Cardiac fibroblast (primary cell): ENCODE measurements at places on chromosomes 1 and 21.

GRCh38 chr1:97254731-97255463 is 533.3 kb downstream of the PTBP2 start:
- no peak for DNase-seq

DNA sequence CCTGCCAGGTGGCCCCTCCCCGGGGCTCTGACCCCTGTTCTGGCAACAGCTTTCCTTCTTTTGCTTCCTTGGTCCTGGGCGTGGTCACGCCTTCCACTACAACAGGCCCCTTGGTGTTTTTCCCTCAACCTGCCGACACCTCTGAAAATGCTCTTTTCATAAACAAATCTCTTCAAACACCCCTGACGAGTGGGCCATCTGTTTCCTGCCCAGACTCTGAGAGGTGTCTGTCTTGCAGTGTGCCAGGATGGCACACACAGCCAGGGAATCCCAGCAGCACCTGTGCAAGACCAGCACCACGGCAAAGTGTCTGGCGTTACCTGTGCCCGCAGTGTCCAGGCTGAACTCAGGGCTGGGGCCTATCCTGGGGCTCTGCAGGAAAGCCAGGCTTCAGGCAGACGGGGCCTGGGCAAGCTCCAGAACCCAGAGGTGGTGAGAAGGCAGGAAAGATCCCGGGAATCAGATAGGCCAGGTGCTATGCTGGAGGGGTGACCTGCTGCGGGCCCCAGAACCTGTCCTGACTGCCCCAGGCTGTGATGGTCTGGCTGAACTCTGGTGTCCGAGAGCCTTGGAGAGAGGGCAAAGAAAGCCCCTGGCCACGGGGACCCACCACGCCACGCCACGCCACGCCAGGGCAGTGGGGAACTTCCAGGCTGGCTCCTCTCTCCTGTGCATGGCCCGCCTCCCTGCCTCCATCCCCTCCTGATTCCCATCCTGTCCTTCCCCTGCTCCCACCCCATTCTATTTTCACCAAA is 88.9 kb downstream of the SIK1 start:
- DNase-seq: no peak

DNA sequence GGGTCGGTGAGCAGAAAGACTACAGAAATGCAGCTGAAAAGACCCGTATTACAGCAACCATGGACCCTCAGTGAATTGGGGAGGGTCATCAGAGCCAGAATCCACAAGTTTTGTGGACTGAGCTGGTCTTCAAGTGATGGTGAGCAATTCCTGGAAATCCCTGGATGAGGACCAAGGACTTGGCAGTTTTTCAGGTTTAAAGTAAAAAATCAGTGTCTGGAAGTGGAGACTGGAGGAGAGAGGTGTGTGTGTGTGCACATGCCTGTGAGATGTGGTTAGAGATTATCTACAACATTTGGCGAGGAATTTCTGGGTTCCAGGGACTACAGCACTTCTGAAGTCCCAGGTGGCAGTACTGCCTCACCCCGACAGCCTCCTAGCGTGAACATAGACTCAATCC is 56.4 kb downstream of the KIRREL1 start:
- peak; percentile 57 for DNase-seq

DNA sequence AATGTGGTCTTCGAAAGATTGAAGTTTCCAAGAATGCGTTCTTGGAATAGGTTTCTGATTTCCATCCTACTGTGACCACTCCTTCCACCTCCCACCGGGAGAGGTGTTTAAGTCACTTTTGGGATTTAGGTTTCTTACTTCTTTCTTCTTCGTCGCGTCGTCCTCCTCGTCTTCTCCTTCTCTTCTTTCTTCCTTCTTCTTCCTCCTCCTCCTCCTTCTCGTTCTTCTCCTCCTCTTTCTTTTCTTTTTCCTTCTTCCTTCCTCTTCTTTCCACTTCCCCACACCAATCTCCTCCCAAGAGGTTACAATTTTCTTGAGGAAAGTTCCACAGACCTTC is 2.1 kb downstream of the CACHD1 start:
- no peak for DNase-seq

- DNase-seq: peak; percentile 47
These were observed 44.8 kb downstream of the BACH1 start for GRCh38 chr21:29343519-29343918.

DNA sequence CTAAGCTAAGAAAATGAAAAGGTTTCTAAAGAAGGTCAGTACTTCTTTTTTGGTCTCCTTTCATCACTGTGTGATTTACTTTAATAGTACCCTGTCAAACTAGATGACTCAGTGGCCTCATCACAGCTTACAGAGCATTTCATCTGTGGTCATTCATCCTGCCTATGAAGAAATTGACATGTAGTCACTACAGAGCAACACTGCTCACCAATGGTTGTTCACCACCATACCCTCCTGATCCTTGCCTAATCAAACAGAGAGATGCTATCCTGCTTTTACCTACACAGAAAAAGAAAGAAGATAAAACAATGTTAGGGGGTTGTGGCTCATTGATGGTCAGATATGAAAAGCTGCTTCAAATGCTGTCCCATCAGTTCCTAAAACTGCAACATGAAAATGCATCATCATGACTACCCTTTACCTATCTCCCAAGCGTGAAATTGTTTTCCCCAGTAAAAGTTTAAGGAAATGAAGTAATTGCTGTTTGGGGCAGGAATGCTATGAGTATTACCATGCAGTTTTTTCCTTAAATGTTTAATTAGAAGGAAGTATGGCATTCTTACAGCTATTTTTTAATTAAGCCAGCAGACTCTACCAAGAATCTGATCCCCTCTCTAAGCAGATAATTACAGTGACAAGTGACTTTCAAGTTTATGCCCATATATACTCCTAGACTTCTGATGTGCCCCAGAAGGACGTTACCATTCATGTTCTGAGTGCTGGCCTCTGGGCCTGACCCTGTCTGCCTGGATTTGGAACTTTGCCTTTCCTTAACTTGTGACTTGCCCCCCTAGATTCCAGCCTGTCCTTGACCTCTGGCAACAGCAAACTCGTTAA is 46.1 kb upstream of the FBXO28 start:
- DNase-seq: peak; percentile 83

DNA sequence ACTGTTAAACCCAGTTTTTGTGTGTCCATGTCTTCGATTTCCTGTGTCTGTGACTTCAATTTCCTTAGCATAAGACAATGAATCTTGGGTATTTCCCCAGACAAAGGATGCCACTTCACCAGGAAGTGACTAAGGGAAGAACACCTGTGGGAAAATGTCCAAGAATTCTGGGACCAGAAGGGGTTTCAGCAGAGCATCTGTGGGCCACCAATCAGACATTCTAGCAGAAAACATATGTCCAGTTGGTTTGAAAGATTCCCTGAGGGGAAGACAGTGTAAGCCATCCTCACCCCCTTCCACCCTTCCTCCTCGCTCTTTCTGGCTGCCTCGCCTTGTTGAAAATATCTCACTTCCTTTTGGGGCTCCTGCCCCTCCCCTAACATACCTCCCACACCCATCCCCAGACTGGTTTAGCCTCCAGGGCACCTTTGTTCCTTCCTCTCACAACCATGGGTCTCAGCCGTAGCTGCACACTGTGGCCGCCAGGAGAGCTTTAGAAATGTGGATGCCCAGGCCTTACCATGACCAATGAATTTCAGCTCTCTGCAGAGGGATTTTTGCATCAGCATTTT is 25.5 kb upstream of the IFNAR1 start:
- peak; percentile 24 for DNase-seq

GRCh38 chr1:242554577-242554976 is 30.1 kb upstream of the PLD5 start:
- no peak for DNase-seq
